ENCODE measurements at places on chromosomes 13 and 19. TPM values are rescaled to one million over a fixed set of nuclear protein-coding genes. Genes with fewer than 3 reads are reported as not detected.

- no peak overlapping the region for H3K27ac ChIP-seq
- H3K27me3 ChIP-seq: no peaks in the 10 kb centered on the region
- peaks cover 18% of the 10 kb centered on the region for H3K4me1 ChIP-seq
- H3K4me3 ChIP-seq: peak overlapping the region; percentile 100
- H3K36me3 ChIP-seq: peaks cover 22% of the 10 kb centered on the region
Observed at GRCh38 chr19:4721196-4721595, 2.4 kb downstream of the DPP9 start.

DNA sequence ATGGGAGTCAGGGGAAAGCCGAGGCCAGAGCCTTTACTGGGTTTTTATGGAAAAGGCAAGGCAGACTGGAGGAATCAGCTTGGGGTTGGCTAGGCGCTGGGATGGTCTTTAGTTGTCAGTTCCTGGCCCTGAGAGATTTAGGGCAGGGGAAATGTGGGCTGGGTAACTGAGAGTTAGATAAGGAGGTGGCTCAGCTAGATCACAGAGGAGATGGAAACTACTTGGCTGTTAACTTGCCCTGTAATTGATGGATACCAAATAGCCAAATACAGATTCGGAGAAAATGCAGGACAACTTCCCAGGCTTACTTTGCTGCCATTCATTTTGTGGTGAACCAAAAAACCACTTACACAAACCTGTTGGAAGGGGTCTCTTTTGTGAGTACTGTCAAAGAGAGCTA lies 54.0 kb downstream of the LRCH1 start:
- H3K4me1 ChIP-seq: peaks cover 42% of the 10 kb centered on the region
- H3K36me3 ChIP-seq: no peaks in the 10 kb centered on the region
- no peak for DNase-seq
- peak overlapping the region; percentile 6 for H3K4me3 ChIP-seq

ZDHHC20 gene
- 44.2 TPM for polyA plus RNA-seq

ZNF568 gene
- 0.69 TPM for polyA plus RNA-seq

PGLYRP2 gene
- polyA plus RNA-seq: 0.16 TPM

- H3K4me1 ChIP-seq: peaks cover 10% of the 10 kb centered on the region
- DNase-seq: peak; percentile 44
- H3K4me3 ChIP-seq: peak overlapping the region; percentile 80
- peak overlapping the region; percentile 94 for H3K27ac ChIP-seq
Observed at GRCh38 chr19:6457958-6458694, 1.5 kb downstream of the SLC25A23 start.

Measured in GM12878 (cell line).